Stimulated activated CD8-positive, alpha-beta memory T cell treated with anti-CD3 and anti-CD28 coated beads, Interleukin-7, amount 100 ng/mL, for 48 hours (primary cell): ENCODE measurements at places on chromosomes 5 and 9.

- DNase-seq: no peak
These were observed 498.2 kb downstream of the CDH12 start for GRCh38 chr5:22354956-22355355.

- no peak for DNase-seq
These were observed 156.5 kb upstream of the PITX1 start for GRCh38 chr5:135190416-135191083.

DNA sequence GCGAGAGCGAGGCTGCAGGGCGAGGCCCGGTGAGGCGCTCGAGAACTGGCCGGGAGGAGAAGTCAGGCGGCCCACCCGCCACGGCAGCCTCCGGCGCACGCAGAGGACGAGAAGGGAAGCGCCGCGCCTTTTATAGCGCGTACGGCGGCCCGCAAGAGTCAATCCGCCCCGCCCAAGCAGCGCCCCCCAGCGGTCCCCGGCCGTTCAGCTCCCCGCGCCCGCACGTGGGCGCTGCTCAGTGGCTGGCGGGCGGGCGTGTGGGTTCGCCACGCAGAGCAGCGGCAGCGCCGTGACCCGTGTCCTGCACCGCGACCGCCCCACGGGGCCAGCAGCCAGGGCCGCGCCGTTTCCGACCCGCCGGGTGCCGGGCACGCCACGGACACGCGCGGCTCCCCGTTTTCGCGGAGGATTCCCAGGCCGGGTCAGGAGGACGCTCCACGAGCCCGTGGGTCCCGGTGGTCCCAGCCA lies 14.6 kb downstream of the LCN10 start:
- peak; percentile 81 for DNase-seq

DNA sequence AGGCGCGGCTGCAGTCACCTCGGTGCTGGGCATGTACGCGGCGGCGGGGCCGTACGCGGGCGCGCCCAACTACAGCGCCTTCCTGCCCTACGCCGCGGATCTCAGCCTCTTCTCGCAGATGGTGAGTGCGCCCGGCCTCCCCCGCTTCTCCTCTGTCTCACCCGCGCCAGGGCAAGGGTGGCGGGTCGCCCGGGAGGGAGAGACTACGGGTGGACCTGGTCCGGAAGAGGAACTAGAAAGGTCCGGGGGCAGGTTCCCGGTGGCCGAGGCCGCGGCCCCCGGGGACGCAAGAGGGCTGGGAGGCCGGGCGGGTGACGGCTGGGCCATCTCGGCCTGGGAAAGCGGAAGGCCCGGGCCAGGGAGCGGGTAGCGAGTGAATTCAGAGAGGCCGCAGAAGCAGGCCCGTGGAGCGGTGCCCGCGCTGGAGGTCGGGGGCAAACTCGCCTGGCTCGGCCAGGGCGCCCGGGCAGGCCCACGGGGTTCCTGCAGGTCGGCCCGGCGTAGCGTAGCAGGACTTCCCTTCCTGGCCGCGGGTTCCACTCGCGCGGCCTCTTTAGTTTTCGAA lies 711 bp downstream of the IRX1 start:
- no peak for DNase-seq

GRCh38 chr9:37146410-37146809 lies 26.0 kb downstream of the ZCCHC7 start:
- no peak for DNase-seq

GRCh38 chr9:12975496-12975895 lies 200.7 kb downstream of the LURAP1L start:
- DNase-seq: no peak

- no peak for DNase-seq
These were observed 797.3 kb downstream of the MAT2B start for GRCh38 chr5:164302533-164303235.

GRCh38 chr9:131402073-131402472 lies 8.2 kb downstream of the PRRC2B start:
- no peak for DNase-seq

DNA sequence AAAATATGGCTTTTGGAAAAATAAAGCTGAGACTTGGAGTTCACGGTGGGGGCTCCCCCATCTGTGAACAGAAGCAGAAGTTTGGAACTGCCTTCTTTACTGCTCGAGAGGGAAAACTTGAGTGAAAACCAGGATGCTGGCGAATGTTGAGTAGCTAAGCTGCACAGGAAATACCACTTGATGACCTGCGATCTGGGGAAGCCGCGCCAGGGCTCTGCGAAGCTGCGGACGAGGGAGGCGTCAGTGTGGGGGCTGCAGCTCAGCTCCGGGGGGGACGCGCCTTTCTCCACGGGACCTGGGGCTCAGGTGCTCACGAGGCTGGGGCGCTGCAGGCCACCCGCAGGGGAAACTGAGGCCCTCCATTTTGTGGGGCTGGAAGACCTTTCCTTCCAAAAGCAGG lies 62.3 kb downstream of the TENT4A start:
- no peak for DNase-seq

DNA sequence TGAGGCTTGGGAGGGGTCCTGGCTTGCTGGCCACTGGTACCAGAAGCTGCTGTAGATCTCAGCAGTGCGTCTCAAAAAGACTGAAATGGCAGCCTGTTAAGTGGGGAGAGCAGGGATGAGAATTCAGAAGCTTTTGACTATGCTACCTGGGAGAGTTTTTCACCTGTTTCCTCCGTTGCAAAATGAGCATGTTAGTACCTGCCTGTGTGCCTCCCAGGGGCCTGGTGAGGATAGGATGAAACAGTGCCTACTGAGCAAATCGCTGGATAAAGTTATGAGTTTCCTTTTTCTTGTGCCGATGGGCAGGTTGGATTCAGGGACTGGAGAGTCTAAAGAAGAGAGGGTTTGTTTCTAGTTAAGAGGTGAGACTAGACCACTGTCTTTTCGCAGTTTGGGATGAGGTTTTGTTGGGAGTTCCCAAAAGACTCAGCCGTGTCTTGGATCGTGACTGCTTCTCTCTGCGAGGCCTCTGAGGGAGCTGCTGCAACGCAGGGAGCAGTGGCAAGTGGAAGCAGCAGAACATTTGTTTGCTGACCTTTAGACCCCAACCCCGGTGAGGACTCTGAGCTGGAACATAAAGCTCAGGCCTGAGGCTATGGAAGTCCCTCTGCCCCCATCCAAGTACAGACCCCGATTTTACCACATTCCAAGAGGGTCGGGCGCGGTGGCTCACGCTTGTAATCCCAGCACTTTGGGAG lies 1.4 kb downstream of the RALGPS1 start:
- no peak for DNase-seq
